AG04449 (cell line): ENCODE measurements at places on chromosomes 5 and 9.

- no peak for DNase-seq
Observed at GRCh38 chr5:14258840-14259239, 115.7 kb downstream of the TRIO start.

GRCh38 chr5:105146867-105147266 is 1584.3 kb upstream of the NUDT12 start:
- no peak for DNase-seq

- DNase-seq: no peak
Observed at GRCh38 chr5:21397693-21398092, 1409.7 kb upstream of the CDH18 start.

- DNase-seq: no peak
Observed at GRCh38 chr9:30280229-30280900, 2104.1 kb upstream of the ACO1 start.

- DNase-seq: peak; percentile 97
Observed at GRCh38 chr5:136020383-136021015, 8.3 kb upstream of the TGFBI start.

DNA sequence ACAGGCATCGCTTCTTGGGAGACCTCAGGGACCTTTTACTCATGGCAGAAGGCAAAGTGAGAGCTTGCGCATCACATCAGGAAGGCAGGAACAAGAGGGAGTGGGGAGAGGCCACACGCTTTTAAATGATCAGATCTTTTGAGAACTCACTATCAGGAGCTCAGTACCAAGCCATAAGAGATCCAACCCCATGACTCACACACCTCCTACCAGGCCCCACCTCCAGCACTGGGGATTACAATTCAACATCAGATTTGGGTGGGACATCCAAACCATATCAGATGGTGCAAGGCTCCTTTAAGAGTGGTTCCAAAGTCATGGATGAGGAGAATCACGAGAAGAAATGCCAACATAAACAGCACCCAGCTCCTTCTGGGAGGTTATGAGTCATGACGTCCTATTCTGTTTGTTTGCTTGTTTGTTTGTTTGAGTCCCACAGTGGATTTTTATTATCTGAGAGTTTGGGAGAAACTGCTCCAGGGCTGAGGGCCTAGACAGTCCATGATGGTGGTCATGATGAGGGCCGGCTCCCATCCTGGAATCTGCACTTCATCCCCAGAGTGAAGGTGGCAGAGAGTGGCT is 453.5 kb downstream of the GADD45G start:
- no peak for DNase-seq
